ENCODE measurements at places on chromosomes 11 and 22.

- DNase-seq, result no peak
Observed at GRCh38 chr11:13329670-13330356, 52.2 kb downstream of the BMAL1 start.

DNA sequence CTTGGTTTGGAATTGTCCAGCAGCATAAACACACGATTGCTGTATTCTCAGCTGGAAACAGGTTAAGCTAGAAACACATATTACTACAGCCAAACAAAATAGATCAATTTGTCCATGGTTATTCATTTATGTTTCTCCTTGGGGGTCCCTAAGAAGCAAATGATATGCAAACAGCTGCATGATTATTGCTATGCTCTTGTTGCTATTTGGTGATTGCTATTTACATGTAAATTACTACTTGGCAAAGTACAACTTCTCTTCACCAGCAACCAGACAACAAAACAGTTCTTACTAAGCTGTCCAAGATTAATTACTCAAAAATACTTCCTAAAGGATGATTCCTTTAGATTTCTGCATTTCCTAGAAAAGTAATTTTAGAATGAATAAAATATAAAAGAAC lies 567.9 kb upstream of the ARHGAP42 start:
- no peak for DNase-seq

DNA sequence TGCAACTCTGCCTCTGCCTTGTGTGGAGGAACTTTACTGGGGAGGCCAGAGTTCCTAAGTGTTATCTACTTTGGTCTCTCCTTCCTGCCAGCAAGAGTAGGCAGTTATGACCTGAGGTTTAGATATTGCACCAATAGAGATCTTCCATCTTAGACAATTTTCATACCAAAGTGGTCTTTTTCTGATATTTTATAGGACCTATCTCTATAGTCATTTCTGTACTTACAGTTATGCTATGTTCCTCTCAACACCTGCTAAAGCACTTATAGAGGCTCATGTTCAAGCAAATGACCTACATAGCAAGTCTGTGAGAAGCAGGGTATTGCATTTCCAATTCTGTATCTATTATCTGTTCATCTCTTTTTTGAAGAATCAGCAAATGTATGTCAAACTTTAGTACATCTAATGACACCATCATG lies 80.8 kb downstream of the HORMAD2 start:
- no peak for DNase-seq

DNA sequence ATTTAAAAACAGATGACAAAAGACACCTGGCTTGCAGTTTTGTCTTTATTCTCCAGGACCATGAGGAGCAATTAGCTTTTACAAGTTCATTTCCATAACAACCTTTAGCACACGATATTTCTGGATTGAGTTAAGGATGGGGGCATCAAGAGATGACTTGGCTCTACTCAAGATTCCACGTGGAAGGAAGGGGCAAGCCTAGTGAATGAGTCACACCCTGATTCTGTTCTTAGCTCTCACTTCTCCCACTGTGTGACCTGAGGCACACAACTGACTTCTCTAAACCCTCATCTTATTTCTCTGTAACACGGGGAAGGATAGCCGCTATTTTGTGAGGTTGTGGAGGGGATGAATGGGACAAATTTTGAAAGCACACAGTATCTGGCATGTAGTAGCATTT lies 185.5 kb downstream of the KIRREL3 start:
- no peak for DNase-seq

- no peak for DNase-seq
Observed at GRCh38 chr11:120612513-120613263, 101.1 kb downstream of the GRIK4 start.

GRCh38 chr22:28843633-28844032 lies 39.7 kb upstream of the ZNRF3 start:
- no peak for DNase-seq

GRCh38 chr22:43562843-43563242 lies 151.0 kb downstream of the MPPED1 start:
- DNase-seq, result no peak

- no peak for DNase-seq
Observed at GRCh38 chr22:19508024-19508776, 16.0 kb downstream of the CLDN5 start.

- DNase-seq, result no peak
Observed at GRCh38 chr11:114398303-114398920, 1.9 kb downstream of the C11orf71 start.

- DNase-seq, result no peak
Observed at GRCh38 chr22:31604746-31605705, 57.0 kb downstream of the PISD start.

DNA sequence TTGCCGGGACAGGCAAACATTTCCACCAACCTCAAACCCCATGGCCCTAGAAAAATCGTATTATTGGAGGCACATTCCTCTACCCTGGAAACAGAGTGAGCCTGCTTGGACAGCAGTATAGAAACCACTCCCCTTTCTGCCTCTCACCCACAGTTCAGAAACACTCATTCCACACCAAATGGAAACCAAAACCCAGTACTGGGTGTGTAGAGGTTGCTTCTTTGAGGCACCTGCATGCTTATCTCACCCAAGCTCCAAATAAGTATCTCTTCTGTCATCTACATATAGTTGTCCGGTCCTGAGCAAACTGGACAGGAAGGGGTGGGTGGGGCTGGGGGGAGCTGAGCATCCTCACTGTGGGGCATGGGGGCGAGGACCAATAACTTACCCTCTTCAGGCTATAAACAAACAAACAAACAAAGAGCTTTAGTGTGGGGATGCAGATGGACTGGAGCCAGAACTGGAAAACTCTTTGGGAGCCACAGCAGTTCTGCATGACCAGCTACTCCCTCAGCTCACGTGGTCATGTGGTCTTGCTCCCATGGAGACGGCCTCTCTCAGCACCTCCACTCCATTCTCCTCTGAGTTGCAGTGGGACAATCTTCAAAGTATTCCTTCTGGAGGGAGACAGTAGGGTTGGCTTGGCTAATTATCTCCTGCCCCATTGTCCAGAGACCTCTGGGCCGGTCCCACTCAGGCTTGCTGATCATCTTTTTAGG lies 1.0 kb upstream of the PLAAT2 start:
- DNase-seq, result no peak

DNA sequence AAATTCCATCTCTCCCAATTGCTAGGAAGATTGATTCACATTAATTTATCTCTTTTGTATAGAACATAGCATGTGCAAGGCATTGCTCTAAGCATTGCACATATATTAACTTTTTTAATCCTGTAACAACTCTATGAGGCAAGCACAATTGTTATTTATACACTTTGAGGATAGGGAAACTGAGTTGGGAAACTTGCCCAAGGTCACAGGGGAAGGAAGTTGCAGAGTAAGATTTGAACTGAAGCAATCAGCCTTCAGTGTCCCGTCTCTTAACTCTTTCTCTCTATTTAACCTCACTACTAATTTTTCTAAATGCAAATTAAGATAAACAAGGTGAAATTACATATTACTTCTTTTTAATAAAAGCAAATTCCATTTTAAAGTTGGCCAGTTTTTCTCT lies 22.2 kb downstream of the OR56B4 start:
- DNase-seq, result no peak

GRCh38 chr22:42831712-42832111 lies 25.4 kb downstream of the ARFGAP3 start:
- no peak for DNase-seq

DNA sequence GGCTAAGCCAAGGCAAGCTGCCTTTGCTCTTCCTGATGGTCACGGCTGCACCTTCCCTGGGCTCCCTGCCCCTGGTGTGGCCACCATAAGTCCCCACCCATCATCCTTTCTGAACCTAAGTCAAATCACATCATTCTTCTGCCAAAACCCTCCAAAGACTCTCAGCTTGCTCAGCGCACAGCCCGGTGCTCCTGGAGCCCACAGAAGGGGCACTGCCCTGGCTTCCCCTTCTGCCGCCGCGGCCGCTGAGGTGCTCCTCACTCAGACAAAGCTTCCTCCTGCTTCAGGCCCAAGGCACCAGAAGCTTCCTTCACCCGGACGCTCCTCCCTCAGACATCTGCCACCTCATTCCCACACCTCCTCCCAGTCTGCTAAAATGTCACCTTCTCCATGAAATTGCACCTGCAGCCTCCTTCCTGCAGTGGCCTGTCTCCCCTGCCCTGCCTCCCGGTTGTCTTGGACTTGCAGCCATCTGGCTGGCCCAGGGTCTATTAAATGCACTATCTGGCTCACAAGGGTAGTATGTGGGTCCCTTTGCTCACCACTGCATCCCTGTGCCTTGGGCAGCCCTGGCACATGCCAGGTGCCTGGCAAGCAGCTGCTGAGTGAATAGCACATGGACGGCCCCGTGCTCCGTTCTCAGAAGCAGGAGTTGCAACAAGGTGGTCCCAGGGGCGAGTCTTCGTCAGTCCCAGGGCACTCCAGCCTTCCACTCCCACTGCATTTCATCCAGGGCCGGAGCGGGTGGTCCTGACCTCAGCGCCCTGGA lies 108.2 kb downstream of the WNT7B start:
- DNase-seq, result peak; percentile 66

DNA sequence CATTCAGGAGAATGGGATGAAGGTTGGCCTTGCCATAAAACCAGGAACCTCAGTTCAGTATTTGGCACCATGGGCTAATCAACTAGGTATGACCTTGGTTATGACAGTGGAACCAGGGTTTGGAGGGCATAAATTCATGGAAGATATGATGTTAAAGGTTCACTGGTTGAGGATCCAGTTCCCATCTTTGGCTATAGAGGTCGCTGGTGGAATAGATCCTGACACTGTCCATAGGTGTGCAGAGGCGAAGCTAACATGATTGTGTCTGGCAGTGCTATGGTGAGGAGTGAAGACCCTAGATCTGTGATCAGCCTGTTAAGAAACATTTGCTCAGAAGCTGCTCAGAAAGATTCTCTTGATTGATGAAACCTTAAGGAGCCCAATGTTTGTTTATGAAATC lies 5.7 kb downstream of the NF2 start:
- DNase-seq, result no peak

DNA sequence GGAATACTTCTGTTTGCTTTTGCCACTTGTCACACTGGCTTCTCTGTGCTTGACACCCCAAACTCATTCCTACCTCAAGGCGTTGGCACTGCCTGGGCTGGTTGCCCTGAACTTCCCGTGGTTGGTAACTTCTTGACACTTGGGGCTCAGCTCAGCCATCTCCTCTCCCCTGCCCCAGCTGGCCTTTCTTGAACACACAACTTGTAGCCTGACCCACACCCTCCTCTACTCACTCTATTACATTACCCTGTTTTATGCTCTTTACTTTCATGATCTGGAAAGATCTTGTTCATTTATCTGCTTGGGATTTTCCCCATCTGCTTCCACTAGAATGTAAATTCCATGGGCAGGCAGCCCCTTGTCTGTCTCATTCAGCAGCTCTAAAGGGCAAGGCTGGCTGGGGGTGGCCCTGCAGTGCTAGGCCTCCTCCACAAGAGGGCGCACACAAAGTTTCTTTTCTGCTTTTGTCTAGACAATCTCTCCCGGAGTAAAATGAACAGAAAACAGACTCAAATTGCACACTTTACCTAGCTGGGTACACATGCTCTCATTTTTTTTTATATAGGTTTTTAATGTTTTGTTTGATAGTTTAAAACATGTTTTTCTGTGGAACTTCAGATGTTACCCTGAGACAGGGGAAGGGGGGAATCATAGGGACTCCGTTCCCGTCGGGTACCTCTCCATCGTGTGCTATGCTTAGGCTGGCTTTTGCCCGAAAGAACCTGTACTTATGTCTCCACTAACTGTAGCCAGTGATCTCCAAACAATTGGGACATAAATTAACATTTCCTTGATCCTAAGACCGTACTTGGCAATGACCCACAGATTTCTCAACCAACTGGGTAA lies 16.4 kb upstream of the MRGPRX2 start:
- DNase-seq, result peak; percentile 79

DNA sequence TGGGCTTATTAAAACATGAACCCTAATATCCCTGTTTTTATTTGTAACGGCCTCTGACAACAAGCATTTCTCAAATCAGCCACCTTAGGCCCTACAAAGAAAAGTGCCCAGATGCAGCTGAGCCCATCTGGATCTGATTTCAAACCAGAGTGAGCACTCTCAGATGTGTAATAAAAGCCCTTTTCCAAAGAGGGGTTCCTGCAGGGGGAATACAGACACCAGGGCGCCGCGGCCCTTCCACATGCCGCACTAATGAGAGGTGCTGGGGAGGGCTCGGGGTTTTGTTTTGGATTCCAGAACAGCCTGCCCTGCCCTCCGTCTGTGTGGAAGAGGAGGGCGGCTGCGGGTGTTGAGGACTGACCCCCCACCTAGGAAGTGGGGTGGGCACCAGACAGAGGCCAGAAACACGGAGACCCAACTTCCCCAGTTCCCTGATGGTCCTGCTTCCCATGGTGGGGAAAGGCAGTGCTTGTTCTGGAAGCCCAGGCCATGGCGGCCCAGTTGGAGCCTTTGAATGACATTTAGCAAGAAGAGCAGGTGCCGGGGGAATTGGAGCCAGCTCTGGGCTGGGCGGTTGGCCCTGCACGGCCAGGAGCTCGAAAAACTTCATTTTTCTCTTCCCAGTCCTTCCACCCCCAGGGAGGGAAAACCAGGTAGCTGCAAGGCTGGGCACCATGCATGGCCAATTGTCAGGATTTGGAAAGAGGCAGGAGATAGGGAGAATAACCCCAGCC lies 63.7 kb downstream of the MACROD1 start:
- DNase-seq, result no peak

GRCh38 chr11:63682066-63683021 lies 1.0 kb downstream of the RTN3 start:
- DNase-seq, result peak; percentile 54

- DNase-seq, result no peak
Observed at GRCh38 chr11:67397536-67397935, 4.1 kb downstream of the PPP1CA start.

GRCh38 chr11:100709233-100709957 lies 22.3 kb downstream of the ARHGAP42 start:
- no peak for DNase-seq

DNA sequence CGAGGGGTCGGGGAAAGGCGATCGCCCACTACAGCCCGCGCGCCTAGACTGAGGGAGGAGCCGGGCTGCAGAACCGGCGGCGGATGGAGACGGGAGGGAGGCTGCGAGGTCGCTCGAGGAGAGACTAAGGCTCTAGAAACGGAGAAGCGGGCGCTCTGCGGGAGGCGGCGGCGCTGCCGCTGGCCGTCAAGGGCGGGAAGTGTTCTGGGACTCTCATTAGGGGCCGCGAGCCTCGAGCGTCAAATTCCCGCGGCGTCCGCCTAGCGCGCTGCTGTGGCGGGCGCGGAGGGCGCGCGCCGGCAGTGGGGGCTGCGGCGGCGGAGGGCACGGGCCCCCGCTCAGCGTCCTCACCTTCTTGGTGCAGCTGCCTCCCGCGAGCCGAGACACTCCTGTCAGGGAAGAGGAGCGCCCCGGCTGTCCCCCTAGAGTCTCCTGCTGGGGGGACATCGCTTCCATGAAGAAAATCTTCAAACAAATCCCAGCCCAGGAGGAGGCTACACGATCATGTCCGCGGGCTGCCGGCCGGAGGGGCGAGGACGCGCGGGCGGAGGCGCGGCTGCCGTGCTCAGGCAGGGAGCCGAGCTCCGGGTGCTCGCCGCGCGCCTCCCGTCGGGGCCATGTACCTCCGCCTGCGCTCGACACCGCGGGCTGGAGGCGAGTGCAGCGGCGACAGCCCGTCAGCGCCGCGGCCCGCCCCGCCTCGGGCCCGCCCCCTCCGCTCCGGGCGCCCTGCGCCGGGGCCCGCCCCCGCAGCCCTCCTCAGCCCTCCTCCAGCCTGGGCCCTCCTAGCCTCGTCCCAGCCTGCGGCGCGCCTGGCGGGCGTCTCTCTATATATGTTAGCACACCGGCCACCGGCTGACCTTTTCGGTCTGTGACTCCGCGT lies at the start of gene ARHGAP20:
Gene ARHGAP20, minus strand, starts transcription at position 662 of the 883 bp plus-strand sequence. Its CDS starts 206 bp downstream, at position 456.
- DNase-seq, result peak; percentile 83

Data from ecto neural progenitor cell (in vitro differentiated cells).